Naive thymus-derived CD4-positive, alpha-beta T cell (primary cell): ENCODE measurements at places on chromosomes 2 and 18.
A peak's percentile ranks its signal among the peaks of the same experiment; 100 is the strongest.

GRCh38 chr2:150144546-150145298 is 342.7 kb downstream of the RND3 start:
- DNase-seq: no peak

- no peak for DNase-seq
Measured at GRCh38 chr2:226118471-226119429, 680.9 kb downstream of the IRS1 start.

- no peak for DNase-seq
Measured at GRCh38 chr2:101644842-101645383, 52.6 kb upstream of the MAP4K4 start.

DNA sequence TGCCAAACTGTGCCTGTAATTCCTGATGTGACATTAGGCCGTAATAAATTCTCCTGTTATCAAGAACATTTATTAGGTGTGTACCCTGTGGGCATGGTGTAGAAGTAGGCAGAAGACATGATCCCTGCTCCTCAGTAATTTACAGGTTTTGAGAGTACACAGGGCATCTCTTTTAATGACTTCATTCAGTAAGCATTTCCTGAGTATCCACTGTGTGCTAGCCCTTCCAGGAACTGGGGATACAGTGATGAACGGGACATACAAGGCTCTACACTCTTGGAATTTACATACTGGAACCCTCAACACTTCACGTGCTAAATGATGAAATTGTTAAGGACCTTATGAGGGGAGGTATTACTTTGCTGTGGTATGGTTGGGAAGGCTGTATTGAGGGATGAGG is 30.2 kb downstream of the DIS3L2 start:
- DNase-seq: no peak

GRCh38 chr2:126825316-126825715 is 73.4 kb upstream of the TEX51 start:
- DNase-seq: no peak

- no peak for DNase-seq
Measured at GRCh38 chr2:653645-654425, 23.4 kb downstream of the TMEM18 start.

GRCh38 chr2:763766-764525 is 86.7 kb upstream of the TMEM18 start:
- DNase-seq: no peak

DNA sequence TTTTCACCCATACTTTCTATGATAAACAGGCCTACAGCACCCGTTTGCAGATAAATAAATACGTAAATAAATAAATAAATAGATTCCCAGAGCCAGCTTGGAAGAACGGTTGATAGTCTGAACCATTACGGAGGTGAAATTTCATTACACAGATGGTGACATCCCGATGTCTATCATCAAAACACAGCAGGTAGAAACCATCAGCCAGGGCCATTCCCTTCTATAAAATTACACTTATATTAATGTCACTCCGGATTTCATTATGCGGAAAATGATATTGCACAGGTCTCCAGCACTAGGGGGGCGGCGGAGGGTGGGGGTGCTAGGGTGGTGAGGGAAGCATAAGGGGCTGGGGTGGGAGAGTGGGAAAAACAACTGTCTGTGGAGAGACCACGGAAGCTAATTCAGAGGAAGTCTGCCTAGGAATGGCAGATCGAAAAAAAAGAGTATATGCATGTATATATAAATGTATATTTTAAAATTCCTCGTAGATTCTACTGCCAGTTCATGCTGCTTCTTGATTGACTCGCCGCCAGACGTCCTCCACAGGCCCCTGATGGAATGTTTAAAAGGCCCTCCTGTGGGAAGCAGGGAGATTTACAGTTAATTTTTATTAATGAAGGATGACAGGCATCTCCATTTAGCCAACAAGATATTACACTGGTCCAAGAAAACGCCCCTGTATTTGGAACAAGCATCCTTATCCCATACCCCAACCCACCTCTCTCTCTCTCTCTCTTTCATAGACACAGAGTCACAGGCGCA is 1906.0 kb upstream of the PIK3C3 start:
- no peak for DNase-seq

DNA sequence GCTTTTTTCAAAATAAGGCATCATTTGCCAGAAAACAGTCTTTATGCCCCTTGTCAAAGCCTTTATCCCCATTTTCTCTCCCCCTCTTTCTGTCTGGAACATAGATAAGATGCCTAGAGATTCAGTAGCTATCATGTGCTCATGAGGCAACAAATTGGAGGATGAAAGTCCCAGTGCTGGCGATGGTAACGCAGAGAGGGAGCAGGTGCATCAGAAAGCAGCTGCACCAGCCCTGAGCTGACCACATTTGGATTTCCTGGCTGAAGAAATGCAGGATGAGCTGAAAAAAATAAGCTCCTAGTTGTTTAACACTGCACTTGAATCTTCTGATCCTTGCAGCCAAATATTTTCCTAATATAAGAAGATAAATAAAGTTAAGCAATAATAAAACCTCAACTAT is 48.0 kb downstream of the LOXHD1 start:
- no peak for DNase-seq

DNA sequence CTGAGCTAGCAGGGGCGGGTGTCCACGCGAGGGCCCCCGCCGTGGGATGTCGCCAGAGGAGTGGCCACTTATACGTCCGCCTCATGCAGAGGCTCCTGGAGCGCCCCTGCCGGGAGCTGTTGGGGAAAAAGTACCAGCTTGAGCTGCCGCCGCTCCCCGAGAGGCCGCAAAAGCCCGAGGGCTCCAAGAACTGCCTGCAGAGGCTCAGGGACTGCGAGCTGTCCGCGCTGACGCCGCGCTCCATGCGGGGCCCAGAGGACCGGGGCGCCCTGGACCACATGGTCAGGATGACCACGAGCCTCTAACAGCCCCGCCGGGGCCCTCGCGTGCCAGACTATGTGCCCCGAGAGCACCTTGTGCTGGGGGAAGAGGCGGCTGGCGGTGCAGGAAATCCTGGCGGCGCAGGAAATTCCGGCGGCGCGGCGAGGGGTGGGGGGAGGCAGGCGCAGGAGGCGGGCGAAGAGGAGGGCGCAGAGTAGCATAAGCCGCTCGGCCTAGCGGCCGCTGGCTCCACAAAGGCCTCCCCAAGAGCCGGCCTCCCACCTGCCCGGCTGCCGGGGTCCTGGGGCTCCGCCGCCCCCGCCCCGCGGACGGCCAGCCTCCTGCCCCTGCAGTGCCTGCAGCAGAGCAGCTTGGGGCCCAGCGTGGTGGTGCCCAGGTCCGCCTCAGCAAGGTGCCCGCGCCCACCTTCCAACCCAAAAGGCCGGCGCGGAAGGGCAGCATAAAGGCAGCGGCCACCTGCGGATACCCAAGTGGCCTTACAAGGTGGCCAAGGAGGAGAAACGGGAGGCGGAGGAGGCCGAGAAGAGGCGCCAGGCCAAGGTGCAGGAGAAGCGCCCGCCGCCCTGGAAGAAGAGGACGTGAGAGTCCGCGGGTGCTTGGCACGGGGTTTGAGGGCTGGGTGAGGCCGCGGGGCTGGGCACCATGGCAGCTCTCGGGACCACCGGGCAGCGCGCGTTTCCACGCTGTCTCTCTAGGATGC is 42.1 kb upstream of the TRIM43B start:
- DNase-seq: peak; percentile 38

DNA sequence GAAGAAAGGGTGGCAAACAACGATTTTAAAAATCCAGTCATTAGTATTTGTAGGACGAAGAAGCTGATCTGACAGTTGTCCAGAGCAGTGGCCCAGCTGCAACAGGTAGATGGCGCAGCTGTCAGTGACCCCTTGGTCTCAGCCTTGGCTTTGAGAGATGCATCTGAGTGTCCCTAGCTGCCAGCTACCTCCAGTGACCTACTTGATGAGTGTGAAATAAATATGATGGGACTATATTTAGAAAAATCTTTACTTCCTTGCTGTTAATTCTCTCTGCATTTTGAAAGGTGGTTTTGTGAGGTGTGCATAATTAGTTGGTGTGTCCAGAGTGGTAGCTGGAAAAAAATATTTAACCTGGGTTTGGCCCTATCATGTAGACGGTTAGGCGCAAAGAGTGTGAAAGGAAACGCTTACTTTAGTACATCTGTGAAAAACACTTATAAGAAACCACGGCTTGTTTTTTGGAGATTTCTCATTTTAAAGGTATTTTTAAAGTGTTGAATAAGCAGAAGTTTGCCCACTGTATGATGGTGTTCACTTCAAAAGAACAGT is 963 bp downstream of the INPP1 start:
- no peak for DNase-seq

- no peak for DNase-seq
Measured at GRCh38 chr2:74867841-74868658, 34.1 kb downstream of the HK2 start.

- DNase-seq: no peak
Measured at GRCh38 chr18:31101183-31102024, 817 bp downstream of the DSC2 start.

GRCh38 chr2:241511091-241511741 is 2.8 kb upstream of the STK25 start:
- no peak for DNase-seq

DNA sequence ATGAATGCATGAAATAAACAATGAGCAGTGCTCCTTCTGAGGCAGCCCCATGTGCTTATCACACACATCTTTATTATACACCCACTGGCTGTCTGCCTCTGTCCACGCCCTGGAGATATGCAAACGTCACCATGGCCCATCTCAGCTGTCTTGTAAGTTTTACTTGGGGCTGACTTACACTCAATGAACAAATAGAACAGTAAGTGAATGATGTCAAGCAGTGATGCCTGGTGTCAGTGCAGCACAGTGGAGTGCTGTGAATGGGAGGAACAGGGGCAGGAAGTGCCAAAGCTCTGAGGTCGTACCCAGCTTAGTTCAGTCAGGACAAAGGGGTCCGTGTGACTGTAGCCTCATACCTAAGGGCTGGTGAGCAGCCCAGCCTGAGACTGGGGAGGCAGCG is 659.5 kb upstream of the HS6ST1 start:
- no peak for DNase-seq

- DNase-seq: no peak
Measured at GRCh38 chr2:118791483-118791882, 56.0 kb downstream of the EN1 start.

DNA sequence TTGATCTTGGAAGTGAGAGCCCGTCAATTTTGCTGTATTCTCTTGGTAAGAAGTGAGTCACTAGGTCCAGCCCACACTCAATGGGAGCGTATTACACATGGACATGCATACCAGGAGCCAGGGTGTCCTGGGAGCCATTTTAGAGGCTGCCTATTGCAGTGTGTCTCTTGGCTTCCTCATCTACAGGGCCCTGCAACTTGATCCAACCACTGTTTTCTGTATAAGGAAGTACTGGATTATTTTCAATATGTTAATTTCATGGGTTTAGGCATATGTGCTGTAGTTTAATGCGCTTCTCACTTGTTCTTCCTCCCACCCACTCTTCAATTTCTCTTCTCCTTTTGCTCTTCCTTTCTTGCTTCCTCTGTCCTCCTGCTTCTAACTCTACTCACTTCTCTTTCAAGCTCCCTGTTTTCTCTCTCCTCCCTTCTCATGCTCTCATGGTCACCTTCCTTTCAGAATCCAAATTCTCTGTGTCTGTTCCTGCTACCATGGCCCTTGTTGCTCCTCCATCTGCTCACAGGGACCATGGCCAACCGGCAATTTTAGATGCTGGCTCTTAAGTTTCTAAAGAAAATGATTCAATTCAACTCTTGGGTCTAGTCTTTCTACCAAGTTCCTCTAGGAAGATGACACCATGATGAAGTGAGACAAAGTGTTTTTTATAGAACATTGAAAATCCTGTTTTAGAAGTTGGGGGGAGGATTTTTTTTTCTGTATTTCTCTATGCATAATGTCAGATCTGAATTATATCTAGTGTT is 152.0 kb upstream of the ZEB2 start:
- no peak for DNase-seq

DNA sequence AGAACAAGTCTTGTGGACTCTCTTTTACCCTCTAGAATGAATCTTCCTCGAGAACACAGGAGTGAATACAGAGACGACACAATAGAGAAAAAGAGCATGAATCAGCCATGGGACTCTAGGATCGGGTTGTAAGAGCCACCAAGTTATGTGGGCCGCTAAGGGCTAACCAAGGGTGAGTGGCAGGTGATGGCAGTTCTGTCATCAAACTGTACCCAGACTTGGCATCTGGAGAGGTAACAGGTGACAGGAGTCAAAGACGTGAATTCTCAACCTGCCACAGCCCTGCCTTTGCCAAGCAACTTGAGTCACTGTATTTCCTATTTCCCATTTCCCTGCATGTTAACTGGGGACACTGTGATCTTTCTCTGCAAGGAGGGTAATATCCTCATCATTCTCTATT is 11.2 kb downstream of the SERPINE2 start:
- DNase-seq: no peak

DNA sequence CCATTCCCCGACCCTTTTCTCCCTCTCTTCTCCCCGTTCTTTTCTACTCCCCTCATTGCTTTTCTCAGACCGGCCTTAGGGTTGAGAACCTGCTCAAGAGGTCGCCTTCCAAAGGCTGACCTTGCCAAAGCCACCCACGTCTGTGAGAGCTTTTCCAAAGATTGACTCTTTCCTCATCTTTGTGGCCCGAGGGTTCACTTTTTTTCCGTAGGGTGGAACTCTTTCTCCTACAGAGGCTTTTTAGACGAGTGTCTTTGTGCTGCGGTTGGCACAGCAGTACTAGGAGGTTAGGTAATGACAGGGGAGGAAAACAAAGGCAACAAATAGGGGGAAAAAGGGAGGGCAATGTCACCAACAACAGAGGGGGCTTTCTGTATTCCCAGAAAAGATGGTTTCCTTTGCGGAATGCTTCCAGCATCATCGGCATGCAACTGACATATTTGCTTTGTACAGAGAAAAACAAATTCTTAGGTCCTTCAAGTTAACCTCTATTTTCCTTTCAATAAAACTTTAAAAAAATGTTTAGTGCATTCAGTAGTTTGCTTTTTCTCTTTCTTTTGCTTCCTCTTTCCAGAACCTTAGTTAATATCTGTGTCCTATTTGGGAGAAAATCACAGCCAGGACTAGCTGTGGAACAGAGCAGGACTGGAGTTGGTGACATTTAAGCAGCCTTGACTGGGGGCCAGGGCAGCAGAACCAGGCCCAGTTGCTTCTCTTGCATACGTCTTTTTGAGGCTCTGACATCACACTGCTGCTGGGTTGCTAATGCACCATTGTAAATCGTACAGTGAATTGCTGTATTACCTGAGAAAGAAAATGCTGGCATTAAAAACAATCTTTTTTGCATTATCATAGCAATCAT is 188.1 kb upstream of the FANCL start:
- no peak for DNase-seq
